ENCODE measurements at places on chromosomes 3 and 15. TPM values are rescaled to one million over a fixed set of nuclear protein-coding genes. Genes with fewer than 3 reads are reported as not detected.
A peak's percentile ranks its signal among the peaks of the same experiment; 100 is the strongest.

Gene ANKUB1
- total RNA-seq = not detected

Gene TTC21A
- total RNA-seq = 2.9 TPM

Gene NAALADL2
- 10.7 TPM for total RNA-seq

Gene CEMIP
- total RNA-seq = under 0.01 TPM

Gene ITIH4
- 5.6 TPM for total RNA-seq

Gene UBAP1L
- 4.6 TPM for total RNA-seq

Gene GOLGA6L9
- 4.5 TPM for total RNA-seq

Gene PLCH1
- 0.83 TPM for total RNA-seq

Gene CRABP1
- total RNA-seq = 4.5 TPM

Gene TCF12
- total RNA-seq = 97.7 TPM

Gene ACOX2
- total RNA-seq = 35.8 TPM

- DNase-seq = peak; percentile 25
These were observed 75.5 kb upstream of the KLF13 start for GRCh38 chr15:31251165-31251564.

DNA sequence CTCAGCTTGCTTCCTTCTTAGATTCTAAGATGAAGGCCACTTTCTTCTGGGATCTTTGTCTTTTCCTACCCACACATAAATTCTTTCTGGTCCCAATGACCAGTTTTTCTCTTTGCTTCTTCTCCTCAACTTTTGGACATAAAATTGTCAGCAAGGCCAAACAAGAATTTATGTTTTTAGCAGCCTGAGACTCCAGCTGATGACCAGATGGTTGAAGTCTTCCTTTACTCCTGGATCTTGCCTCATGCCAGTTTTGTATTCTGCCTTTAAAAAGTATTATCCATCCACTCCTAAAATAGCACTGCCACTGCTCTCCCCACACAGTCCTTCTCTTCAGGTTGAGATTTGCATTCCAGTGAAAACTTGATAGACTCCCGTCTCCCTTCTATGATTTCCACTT, 236.0 kb downstream of the VPS13C start:
- no peak for DNase-seq

- DNase-seq = no peak
These were observed 243.4 kb downstream of the WNT5A start for GRCh38 chr3:55243678-55244077.

GRCh38 chr3:140834266-140835037, 107.2 kb upstream of the SLC25A36 start:
- no peak for DNase-seq

DNA sequence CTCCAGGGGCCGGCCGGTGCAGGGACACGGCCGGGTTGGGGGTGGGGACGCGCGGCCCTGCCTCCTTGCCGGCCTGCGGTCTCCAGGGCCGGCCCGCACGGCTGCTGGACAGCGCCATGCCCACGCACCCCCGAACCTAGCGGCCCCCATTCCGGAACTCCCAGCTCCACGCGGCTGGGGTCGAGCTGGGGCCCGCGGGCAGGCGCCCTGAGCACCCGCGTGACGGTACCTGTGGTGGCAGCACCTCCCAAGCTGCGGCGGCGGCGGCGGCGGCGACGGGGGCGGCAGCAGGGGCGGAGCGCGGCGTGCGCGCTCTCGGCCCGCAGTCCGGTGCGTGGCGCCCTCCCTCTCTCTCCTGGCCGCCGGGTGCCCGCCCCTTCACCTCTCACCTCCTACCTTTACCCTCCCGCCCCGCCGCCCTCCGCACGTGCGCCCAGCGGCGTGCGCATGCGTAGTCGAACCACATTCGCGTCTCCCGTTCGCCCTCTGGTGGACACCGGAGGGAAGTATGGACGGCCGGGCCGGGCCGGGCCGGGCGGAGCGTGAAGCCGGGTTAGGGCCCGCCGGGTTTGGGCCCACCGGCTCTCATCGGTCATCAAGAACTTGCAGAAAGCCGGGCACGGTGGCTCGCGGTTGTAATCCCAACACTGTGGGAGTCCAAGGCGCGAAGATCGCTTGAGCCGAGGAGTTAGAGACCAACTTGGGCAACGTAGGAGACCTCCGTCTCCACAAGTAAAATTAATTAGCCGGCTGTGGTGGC, at the start of gene SCAP:
TSS of gene SCAP (minus strand) at position 372 of the 760 bp plus-strand sequence. CDS start 32,948 bp downstream, outside the sequence.
- peak; percentile 97 for DNase-seq

DNA sequence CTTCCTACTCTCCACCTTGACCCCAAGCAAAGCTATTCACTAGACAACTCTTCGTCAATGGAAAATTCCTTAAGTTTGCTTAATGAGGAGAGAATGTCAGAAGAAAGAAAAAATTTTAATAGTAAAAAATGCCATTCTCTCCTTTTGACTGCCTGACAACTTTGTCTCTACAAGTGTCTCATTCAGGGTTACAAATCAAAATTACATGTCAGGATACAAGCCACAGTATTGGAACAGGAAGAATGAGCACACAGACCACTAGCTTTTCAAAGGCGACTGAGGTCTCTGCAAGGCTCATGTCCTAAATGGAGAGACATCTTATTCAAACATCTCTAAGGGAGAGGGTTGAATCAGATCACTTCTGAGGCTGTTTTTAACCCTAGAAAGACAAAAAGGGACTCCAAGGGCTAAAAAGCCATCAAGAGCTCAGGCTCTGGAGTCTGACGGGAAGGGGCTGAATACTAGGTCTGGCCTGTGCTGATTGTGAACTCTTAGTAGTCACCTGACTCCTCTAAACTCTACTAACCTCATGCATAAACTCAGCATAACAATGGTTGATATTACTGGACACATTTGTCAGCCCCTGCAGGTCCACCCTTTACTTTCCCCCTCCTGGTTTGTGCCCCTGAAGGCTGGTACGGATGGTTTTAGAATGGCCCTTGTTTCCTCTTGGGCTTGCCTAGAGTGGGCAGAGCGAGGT, 12.8 kb upstream of the MEIS2 start:
- no peak for DNase-seq

GRCh38 chr3:142269767-142270166, 44.4 kb upstream of the GK5 start:
- no peak for DNase-seq

- DNase-seq = no peak
These were observed 241.6 kb downstream of the KCNMB2 start for GRCh38 chr3:178777718-178778411.

DNA sequence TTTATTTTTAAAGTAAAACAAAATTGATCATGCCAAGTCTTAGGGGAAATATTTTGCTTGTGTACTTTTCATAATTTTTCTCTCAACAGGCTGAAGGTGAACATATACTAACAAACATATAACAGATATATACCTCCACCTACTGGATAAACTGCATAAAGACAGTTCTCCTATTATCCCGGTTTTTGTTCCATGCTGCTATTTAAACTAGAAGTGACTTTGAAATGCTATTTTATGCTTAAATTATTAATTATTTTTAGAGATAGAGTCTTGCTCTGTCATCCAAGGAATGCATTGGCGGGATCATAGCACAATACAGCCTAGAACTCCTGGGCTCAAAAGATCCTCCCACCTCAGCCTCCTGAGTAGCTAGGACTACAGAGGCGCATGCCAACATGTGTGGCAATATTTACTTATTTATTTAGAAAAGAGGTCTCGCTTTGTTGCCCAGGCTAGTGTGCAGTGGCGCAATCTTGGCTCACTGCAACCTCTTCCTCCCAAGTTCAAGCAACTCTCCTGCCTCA, 49.8 kb downstream of the ST3GAL6 start:
- no peak for DNase-seq

- DNase-seq = no peak
These were observed 2.7 kb downstream of the ALS2CL start for GRCh38 chr3:46690798-46691197.

DNA sequence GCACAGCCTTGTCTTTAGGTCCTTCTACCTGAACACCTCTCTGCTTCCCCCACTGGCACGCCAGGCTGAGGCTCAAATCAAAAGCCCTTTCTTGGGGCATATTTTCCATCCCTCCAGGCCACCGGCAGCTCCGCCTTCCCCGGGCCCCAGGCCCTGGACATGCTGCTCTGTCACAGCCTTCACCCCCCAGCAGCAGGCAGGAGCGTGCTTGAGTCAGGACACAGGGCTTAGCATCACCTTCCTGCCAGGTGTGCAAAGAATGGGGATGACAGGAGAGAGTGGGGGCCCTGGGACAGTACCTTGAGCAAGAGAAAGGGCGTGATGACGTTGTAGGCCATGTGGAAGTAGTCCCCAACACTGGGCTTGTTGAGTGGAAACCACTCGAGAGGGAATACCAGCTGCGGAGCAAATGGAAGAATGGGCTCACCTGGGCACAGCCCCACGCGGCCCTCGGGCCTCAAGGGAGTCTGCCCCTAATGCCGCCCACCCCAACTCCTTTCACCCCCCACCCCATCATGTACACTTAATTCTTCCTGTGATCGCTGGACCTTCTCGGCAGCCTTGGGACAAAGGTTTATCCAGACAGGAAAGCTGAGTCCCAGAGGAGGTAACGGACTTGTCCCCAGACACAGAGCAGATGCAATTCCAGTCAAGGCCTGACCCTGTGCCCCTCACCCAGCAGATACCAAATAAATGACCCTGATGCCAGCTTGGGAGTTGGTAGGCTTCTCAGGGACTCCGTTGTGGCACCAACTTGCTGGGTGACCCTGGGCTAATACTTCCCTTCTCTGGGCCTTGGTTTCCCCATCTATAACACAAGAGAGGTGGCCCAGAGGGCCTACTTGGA, 9.1 kb upstream of the CALML4 start:
- DNase-seq = peak; percentile 52

- DNase-seq = no peak
These were observed 121.0 kb downstream of the PDZRN3 start for GRCh38 chr3:73503781-73504180.

- DNase-seq = peak; percentile 71
These were observed 33.1 kb downstream of the RAB11A start for GRCh38 chr15:65902373-65902772.

DNA sequence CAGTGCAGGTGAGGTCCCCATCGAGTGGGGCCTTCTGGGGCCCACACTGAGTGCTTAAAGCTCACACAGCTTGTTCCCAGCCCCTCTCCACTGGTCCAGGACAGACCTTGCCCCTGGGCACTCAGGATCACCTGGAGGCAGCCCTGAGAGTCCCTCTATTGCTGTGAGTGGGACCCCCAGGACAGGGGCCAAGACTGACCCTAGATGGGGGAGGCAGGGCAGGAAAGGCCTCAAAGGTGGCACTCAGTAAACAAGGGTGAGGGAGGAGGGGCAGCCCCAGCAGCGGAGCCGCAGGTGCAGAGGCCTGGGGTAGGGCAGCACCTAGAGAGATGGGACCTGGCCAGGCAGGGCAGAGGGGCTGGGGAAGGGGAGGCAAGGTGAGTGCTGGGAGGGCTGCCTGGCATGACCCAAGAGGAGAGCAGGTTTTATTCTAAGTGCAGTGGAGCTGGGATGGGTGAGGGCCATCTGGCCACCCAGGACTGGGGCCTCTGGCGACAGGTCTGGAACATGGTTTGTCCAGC, 27.9 kb downstream of the CFAP100 start:
- peak; percentile 58 for DNase-seq

DNA sequence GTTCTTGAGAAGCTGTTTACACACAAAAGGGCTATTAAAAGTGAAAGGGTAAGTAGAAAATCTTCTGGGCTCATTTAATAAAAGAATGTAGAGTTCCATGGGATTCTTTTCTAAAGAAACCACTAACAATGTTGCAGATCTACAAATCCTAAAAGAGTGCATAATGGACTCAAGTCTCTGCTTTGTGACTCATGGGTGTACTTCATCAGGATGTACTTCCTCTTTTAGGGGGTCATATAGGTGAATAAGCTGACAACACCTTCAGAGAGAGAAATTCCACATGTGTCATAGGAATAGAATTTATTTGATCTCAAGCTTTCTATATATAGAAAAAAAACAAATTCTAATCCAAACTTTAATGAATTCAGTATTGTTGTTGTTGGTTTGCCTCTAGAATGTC, 355.5 kb downstream of the TIGIT start:
- no peak for DNase-seq

DNA sequence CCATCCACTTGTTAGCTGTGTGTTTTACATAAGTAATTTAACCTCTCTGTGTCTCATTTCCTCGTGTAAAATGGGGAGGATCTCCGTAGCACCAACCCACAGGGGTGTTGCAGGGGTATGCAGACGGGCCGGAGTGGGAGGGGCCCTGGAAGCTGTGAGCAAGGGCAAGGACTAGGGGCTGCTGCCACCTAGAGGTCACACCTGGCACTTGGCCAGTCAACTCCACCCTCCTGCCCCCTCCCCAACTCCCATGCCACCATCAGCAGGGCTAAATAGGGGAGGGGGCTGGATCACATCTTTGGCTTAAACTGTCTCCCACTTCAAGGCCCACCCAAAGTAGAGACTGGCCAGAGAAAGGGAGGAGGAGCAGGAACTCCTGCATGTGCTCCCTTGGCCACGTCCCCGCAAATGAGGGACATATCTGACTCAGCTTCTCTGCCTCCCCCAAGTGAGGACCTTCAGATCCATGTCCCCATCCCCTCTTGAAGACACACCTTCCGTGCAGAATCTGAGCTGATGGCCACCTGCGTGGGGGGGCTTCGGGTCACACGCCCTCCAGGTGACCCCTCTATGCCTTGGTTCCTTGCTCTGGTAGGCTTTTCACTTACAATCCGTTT, 2.6 kb downstream of the CCDC9B start:
- peak; percentile 94 for DNase-seq

DNA sequence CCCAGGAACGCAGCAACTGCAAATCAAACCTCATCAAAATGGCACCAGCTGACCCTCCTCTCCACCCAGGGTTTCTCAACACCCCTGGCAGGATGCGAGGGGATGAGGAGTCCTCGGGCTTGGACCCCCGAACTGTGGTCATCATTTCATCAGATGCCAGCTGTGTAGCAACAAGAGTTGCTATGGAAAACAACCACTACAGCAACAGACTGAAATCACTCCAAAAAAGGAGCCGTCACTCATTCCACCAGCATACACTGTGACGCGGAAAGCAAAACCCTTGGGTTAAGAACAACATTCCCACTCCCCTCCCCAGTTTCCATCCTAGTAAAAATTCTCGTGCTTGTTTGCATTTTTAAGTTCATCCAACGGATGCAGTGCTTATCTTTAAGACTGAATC, 40.1 kb downstream of the VGLL4 start:
- peak; percentile 82 for DNase-seq

DNA sequence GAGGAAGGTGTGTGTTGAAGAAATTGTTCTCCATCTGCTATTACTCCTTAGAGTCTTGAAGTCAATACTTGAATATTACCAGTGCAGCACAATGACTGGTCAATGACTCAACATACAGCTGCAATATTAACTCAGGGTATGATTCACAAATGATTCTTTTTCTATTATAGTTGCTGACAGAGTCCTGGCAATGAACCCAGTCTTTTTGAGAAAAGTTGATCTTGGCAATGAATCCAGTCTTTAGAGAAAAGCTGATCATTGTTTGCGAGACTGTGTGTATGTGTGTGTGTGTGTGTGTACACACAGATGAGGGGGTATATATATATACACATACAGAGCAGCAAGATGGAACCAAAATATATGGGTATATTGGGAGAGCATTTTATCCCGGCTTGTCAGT, 315.1 kb downstream of the ZNF385D start:
- DNase-seq = no peak

GRCh38 chr3:76324101-76324500, 538.8 kb upstream of the ZNF717 start:
- DNase-seq = no peak

DNA sequence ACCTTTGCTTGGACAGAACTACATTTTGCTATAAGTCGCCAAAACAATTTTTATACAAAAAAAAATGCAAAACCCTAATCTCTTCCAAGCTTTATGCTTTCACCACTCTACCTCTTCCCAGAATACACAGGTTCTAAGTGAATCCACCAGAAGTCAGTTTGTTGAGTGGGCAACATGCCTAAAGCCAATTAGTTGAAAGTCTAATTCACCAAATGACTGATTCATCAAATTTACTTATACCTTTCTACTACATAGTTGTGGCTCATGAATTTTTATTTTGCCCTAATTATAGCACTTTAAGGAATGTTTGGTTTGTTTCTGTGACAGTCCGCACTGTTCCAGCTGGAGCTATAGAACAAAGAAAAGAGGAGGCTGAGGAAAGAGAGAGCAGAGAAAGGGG, 265.9 kb upstream of the TGFBR2 start:
- DNase-seq = no peak

Data from sigmoid colon (tissue), 7 donors.